GM12878 (cell line): ENCODE measurements at places on chromosomes 4 and X. TPM values are rescaled to one million over a fixed set of nuclear protein-coding genes. Genes with fewer than 3 reads are reported as not detected.

- DNase-seq = no peak
Observed at GRCh38 chrX:12223650-12224049, 85.4 kb downstream of the FRMPD4 start.

GRCh38 chr4:26727844-26728243, 132.8 kb upstream of the STIM2 start:
- no peak for DNase-seq

GRCh38 chrX:130174937-130175336, 3.2 kb downstream of the RAB33A start:
- no peak for DNase-seq

- DNase-seq = no peak
Observed at GRCh38 chr4:83558059-83558653, 22.2 kb downstream of the GPAT3 start.

DNA sequence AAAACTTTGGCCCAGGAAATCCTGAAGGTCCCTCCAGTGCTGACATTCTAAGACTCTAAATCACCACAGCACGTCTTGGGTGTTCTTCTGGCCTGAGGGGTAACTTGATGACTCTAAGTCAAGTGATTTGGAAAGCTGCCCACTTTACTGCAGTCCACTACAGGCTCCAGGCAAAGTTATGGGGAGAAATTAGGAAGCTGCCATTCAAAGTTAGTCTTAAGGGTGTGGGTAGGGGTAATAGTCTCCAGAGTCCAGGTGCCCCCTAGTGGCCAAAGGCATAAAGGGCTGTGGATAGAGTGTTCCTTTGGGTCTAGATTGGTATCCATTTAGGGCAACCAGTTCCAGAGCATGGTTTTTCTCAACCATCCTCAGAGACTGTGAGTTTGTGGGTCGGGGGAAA, 38.7 kb upstream of the SLC16A2 start:
- DNase-seq = peak; percentile 3

DNA sequence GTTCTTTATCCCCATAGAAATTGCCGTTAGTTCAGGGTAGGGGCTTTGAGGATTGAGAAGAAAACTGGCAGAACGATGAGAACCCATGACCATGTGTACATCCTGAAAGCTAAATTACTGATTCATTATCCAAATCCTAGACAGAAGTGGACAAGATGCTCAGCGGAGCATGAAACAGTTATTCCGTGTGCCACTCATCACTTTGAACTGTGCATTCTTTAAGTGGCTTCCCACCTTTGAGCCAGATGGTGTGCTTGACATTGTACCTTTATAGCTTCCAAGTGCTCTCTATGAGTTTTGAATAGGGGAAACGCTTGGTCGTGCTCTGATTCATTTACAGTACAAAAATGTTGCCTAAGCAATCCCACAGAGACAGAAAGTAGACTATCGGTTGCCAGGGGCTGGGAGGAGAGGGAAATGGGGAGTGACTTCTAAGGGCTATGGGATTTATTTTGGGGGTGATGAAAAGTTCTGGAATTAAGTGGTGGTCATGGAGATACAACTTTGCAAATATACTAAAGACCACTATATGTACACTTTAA, 100.0 kb downstream of the DOCK11 start:
- DNase-seq = no peak

- DNase-seq = no peak
Observed at GRCh38 chrX:150509703-150510102, 58.7 kb upstream of the MTM1 start.

GRCh38 chrX:96704629-96705028, 20.0 kb downstream of the DIAPH2 start:
- no peak for DNase-seq

DNA sequence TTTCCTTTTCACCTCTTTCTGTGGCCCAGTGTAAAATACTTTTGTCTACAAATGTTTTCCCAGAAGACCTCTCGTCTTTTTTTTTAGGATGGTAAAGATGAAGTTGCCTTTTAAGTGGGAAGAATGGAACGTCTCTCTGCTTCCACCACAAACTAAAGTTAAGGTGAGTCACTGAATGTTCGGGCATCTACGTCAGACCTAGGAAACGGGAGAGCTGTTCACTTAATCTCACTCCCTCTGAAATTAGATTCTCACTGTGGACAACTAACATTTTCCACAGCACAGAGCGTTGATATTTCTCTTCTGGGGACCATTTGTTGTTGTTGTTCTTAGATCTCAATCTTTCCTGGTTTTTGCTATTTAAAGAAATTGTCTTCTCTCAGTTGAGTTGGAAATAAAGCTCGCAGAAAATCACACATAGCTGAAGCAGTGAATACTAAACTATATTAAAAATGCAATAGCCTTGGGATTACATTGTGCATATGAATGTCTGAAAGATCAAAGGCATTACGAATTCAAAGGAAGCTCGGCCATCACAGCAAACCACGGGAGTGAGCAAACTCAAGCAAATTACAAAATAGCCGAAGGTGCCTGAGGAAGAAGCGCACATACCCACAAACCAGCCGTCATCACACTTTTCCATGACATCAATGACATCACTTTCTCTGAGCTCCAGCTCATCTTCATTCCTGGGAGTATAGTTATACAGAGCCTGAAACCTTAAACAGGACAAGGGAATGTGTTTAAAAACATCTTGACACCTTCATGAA, 53.9 kb upstream of the PDLIM3 start:
- DNase-seq = no peak

DNA sequence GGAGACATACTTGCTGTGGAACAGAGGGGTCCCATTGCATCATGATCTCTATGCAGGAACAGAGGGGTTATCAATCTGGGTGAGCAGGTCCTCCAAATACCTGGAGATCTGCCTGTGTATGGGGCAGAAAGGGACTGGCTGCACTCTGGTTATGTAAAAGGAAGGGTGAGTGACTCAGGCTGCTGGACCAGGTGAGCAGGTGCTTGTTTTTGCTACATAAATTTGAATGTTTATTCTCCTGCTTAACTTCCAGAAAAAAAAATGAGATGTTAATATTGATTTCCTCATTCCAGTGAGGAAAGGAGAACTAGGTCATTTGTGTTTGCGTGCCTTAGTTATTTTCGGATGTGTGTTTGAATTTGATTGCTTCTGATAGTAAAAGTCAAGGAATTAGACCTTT, 225.8 kb upstream of the TRAM1L1 start:
- no peak for DNase-seq

GRCh38 chrX:105211066-105211575, 9.4 kb downstream of the TEX13A start:
- DNase-seq = no peak

GRCh38 chr4:56211202-56211601, 176.1 kb downstream of the AASDH start:
- DNase-seq = no peak

- no peak for DNase-seq
Observed at GRCh38 chrX:30144221-30144620, 71.1 kb upstream of the MAGEB2 start.

- DNase-seq = no peak
Observed at GRCh38 chrX:49060914-49061313, 2.1 kb downstream of the CCDC120 start.

DNA sequence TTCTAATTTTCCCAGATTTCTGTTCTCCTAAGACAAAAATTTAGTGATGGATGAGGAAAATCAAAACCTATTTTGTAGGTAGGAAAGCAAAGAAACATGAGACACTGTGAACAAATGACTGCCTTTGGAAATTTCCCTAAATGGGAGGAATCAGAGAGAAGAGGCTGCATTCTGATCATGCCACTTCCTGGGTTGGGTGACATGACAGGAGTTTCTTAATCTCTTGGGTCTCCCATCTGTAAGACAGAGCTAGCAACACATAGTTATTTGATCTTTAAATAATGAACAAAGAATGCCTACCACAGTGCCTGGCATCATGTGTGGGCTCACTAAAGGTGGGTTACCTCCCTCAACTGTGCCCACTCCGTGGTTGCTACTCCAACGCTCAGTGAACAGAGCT, 57.1 kb downstream of the CCDC149 start:
- DNase-seq = no peak

DNA sequence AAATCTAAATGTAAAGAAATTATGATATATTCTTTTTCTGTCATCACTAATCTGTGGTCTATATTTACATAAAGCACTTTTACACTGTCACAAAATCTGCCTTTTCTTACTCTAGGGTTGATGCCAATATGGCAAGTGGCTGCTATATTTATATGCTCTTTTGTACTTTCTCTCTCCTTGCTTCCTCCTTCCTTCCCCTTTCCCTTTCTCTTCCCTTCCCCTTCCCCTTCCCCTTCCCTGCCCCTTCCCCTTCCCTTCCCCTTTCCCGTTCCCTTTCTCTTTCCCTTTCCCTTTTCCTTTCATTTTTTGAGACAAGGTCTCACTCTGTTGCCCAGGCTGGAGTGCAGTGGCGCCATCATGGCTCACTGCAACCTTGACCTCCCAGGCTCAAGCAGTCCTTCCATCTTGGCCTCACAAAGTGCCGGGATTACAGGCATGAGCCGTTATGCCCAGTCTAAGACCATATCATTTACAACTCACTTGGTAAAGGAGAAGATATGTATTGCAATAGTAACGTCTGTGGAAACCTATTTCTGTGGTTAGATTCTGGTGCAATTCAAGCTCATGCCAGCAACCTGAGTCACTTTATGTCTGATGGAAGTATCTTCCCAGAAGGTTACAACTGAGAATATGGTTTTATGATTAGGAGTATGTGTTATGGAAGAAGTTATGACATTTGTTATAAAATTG, 13.9 kb upstream of the PLAC8 start:
- no peak for DNase-seq

GRCh38 chr4:7938266-7938608, 1.4 kb downstream of the AFAP1 start:
- no peak for DNase-seq

- DNase-seq = no peak
Observed at GRCh38 chrX:42242004-42242403, 318.6 kb upstream of the CASK start.

- no peak for DNase-seq
Observed at GRCh38 chr4:82898322-82899243, 2.0 kb upstream of the THAP9 start.

DNA sequence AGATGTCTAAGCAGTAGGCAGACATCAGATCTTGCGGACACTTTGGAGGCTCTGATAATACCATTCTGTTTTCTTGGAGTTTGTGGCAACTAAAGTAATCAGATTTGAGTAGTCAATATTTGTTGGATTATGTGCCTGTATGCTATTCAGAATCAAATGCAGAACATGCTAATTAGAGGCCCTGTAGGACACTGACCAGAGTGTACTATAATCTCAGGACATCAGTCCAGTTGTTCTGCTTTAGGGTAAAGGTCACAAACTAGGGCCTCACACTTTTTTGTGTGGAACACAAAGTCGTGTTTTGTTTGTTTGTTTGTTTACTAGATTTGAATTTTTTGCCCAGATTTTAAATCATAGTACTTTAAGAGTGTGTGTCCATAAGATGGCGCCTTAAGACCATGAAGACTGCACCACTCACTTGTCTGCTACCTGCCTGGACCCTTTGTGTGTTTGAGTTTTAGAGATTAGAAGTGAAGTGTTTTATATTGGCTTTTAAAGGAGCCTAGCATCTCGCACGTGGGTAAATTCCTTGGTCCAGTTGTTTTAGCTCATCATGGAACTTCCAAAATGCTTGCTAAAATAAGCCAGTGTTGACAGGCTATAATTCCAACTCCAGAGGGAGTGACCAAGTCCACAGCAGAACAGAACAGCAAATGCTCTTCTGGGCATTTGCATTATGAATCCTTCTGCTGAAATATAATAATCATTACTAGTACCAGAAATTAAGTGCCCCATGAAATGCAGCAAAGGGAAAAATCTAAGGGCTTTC, 34.7 kb downstream of the IL13RA1 start:
- no peak for DNase-seq

GRCh38 chr4:76307660-76308014, 1.1 kb downstream of the STBD1 start:
- no peak for DNase-seq

Gene SPARCL1
- 0.74 and 1.1 TPM in 2 replicates for total RNA-seq

Gene NR0B1
- not detected in 2 replicates for total RNA-seq

Gene ARHGEF38
- total RNA-seq = not detected in 2 replicates

Gene PLP2
- 102 and 106 TPM in 2 replicates for total RNA-seq

Gene HTN3
- total RNA-seq = not detected in 2 replicates

Gene MAML3
- 0.16 and 0.28 TPM in 2 replicates for total RNA-seq

Gene PPP4R3C
- total RNA-seq = not detected in 2 replicates

Gene DRP2
- 0.18 and 0.24 TPM in 2 replicates for total RNA-seq

Gene HMGN5
- 11.1 and 13.7 TPM in 2 replicates for total RNA-seq

Gene UVSSA
- total RNA-seq = 14.2 and 16.8 TPM in 2 replicates

Gene ANXA10
- not detected in 2 replicates for total RNA-seq

Gene PF4V1
- total RNA-seq = not detected in 2 replicates
